Urothelium cell line (cell line): ENCODE measurements at places on chromosomes 5 and 9.

- DNase-seq, result no peak
Observed at GRCh38 chr5:98519571-98519970, 253.9 kb upstream of the RGMB start.

GRCh38 chr5:31811210-31811609 lies 172.3 kb downstream of the PDZD2 start:
- DNase-seq, result peak; percentile 83

DNA sequence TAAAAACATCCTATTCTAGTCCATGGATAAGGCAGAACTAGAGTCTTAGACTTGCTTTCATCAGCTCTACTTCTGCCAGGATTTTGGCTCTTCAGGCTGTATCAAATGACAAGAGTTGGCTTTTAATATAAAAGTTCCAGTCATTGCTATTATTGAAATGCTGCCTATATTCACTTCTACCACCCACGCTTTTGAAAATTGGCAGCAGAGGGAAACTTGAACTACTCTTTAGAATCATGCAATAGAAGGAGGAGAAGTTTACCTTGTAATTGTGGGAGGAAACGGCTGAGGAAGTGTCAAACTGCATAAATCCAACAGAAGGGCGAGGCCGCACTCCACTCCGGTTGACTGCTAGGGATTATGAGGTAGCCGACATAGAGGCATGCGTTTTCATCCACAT lies 122.6 kb upstream of the BASP1 start:
- DNase-seq, result no peak

DNA sequence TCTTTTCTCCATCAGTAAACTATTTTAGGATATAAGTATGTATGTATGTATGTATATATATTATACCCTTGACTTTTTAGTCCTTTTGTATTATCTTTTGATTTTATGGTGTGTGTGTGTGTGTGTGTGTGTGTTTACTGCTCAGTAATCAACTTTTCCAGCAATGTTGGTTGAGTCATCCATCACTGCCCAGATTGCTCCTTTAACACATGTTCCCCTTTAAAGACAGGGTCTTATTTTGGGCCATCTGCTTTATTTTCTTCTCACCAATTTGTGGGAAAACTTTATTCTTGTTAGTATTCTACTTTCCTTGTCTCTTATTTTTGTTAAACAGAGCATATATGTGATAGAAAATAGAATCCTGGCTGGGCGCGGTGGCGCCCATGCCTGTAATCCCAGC lies 28.1 kb downstream of the ANKRD33B start:
- no peak for DNase-seq

DNA sequence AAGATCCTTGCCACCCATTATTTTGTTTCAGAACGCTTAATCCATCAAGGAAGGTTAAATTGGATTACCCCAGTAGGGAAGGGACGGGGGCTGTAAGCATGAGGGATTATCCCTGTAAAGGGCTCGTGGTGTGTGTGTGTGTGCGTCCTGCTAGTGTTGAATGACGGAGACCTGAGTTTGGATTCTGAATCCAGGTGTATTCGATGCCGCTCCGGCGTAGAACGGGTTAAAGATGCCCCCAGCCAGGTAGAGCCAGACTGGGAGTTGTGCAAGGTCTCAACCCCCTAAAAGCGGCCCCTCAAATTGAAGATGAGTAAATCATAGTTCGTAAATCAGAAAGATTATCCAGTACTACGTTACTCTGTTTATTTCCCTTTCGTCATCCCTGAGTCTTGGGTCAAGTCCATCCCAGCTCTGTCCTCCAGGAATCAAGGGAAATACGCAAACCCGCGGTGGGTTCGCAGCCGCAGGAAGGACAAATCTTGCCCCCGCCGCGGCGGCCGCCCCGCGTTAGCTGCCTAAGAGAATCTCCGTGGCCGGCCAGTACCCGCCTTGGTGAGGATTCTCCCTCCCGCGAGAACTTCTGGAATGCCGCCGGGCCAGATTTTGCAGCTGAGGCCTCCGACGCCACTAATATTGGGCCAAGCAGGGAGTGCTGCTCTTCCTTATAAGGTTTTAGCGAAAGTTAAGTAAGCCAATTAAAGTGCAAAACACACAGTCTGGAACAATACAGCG lies 586 bp upstream of the MTAP start:
- DNase-seq, result peak; percentile 62

GRCh38 chr5:58182287-58182841 lies 277.5 kb downstream of the PLK2 start:
- DNase-seq, result no peak

DNA sequence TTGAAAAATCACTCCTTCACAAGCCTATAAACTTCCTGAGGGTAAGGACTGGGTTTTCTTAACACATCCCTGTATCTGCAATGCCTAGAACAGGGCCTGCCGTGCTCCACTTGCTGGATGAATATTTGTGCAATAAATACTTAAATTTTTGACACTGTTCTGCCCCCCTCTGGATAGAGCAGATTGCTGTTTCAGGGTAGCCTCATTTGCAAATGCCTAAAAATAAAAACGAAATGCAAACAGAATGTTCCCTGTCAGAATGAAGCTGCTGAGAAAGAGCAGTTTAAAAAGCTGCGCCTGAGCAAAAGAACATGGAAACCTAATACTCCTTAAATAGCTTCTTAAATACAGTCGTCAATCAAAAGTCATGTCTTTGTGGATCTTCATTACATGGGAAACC lies 385.3 kb downstream of the PRELID2 start:
- DNase-seq, result no peak
